ENCODE measurements at places on chromosomes 6 and 20. TPM values are rescaled to one million over a fixed set of nuclear protein-coding genes. Genes with fewer than 3 reads are reported as not detected.

The TRIM40 gene
- total RNA-seq: not detected

GRCh38 chr6:145813285-145814034 lies 1.1 kb downstream of the FBXO30 start:
- DNase-seq: no peak

DNA sequence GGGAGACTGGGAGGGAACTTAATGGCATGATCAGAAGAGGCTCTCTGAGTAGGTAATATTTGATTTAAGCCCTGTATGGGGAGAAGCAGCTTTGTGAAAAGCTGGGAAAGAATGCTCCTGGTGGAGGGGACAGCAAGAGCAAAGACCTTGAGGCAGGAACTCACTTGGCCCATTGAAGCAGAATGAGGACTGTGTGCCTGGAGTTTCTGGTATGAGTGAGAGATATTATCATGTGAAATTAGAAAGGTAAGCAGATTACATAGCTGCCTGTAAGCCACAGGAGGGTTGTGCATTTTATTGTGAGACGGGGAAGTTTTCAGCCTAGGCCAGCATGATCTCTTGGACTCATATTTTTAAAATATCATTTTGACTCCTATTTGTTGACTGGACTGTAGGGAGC lies 502.1 kb downstream of the DHX35 start:
- DNase-seq: no peak

The EYS gene
- not detected for total RNA-seq

The ANKRD66 gene
- not detected for total RNA-seq

DNA sequence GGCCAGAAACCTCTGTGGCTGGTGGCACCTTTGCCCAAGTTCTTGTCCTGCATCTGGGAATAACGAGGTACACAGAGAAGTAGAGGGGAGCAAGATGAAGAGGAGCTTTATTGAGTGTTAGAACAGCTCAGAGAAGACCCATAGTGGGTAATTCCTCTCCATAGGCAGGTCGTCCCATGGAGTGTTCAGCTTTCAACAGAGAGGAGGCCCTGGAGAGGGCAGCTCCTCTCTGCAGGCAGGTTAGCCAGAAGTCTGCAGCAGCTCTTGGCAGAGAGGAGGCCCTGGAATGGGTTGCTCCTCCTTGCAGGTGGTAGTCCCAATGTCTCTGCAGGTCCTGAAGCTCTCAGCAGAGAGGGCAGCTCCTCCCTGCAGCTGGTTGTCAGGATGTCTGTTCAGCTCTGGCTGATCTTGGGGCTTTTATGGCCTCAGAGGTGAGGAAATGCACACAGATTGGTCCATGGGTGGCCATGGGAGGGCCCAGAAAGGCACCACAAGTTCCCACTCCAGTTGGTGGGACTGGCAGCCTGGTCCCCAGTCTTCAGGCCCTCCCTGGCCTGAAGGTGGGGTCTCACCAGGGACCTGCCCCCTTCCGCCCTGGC lies 89.0 kb downstream of the IPCEF1 start:
- DNase-seq: no peak

DNA sequence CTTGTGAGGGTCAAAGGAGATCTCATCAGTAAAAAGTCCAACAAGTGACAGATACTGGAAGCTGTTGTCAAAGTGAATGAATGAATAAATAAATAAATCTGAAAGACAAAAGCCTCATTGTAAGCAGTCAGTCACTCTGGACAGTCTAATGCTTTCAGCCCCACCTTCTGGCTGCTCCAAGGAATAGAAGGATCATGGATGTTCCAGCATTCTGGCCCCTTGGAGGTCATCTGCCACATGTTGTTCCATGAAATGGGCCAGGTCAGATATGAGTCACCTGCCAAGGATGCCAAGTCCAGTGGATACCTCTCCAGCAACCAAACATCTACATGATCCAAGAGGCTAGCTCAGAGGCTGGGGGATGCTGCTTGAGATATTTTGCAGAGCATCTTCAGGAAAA lies 185.6 kb downstream of the BMP7 start:
- DNase-seq: no peak

The MAS1 gene
- total RNA-seq: not detected

GRCh38 chr20:32216179-32217142 lies 8.8 kb downstream of the POFUT1 start:
- DNase-seq: no peak

GRCh38 chr20:47221036-47221625 lies 135.4 kb downstream of the ZMYND8 start:
- no peak for DNase-seq
